Stimulated activated naive CD8-positive, alpha-beta T cell treated with anti-CD3 and anti-CD28 coated beads, Interleukin-15, amount 100 ng/mL, for 72 hours (primary cell): ENCODE measurements at places on chromosomes 7 and 10.

GRCh38 chr7:42460148-42460547 lies 223.1 kb upstream of the GLI3 start:
- no peak for DNase-seq

- DNase-seq: no peak
Measured at GRCh38 chr7:82434275-82435022, 9.1 kb downstream of the CACNA2D1 start.

GRCh38 chr7:28808796-28809533 lies 149.2 kb downstream of the TRIL start:
- no peak for DNase-seq

GRCh38 chr10:113061054-113061430 lies 111.0 kb downstream of the TCF7L2 start:
- DNase-seq: no peak

GRCh38 chr7:70098905-70099672 lies 500.8 kb downstream of the AUTS2 start:
- DNase-seq: no peak

DNA sequence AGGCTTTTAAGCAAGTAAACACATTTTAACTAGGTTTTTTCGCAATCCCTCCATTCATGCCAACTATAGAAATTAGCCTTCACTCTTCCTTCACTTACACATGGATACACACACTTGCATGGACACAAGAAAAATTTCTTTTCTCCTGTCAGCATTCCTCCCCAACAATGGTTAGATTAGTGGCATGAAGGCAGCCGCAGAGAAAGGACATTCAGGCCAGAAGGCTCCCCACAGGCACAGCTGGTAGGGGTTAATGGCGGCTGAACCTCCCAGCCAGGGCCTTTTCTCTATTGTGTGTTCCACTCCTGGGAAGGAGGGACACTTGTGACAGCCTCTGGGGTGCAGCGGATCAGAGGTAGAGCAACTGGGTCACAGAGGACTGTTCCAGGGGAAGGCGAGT lies 255.0 kb upstream of the SP8 start:
- no peak for DNase-seq

- DNase-seq: no peak
Measured at GRCh38 chr10:84054743-84055142, 84.6 kb upstream of the GHITM start.

DNA sequence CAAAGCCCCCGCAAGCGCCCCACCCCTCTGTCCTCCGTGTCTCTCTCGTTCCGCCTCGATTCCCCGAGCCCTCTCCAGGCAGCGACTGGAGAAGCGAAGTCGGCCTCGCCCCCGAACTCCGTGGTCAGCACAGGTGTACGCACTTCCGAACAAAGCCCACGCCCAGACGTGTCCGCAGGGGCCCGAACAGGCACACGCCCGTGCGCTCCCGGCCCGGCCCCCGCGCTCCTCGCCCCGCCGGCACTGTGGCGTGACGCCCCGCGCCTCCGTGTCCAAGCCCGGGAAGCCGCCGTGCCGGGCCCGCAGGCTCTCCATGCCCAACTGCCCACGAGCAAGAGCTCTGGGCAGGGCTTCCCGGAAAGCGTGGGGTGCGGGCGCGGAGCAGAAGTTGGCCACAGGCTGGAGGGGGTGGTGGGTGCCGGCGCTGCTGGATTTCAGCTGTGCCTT lies 662 bp downstream of the NRCAM start:
- no peak for DNase-seq

GRCh38 chr7:26311798-26312197 lies 20.1 kb downstream of the SNX10 start:
- no peak for DNase-seq

- DNase-seq: no peak
Measured at GRCh38 chr7:110835849-110836248, 255.1 kb upstream of the LRRN3 start.

DNA sequence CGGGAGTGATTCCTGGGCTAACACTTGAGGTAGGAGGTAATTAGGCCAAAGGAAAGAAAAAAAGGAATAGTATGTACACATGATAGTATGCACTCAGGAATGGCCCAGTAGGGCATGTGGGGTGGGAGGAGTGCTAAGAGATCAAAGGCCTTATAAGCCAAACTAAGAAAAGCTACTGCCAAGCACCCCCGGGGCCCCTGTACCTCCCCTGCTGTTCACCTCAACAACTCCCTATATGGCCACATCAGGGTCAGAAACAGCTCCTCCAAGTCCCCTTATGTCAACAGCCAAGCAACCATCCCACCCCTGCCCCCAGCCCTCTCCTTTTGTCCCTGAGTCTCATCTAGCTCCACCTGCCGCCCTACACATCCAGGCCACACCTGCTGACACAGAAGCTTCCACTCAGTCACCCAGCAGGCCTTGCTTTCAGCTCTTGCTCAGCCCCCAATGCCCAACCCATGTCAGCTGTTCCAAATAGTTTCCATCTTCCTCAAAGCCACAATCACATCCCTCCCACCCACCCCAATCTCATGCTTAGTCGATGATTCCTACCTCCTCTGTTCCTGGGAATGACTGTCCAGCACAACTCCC lies 80.2 kb downstream of the SORBS1 start:
- DNase-seq: no peak

- no peak for DNase-seq
Measured at GRCh38 chr10:31090894-31091607, 59.4 kb upstream of the ZNF438 start.

- DNase-seq: no peak
Measured at GRCh38 chr7:42164881-42165428, 72.1 kb downstream of the GLI3 start.

DNA sequence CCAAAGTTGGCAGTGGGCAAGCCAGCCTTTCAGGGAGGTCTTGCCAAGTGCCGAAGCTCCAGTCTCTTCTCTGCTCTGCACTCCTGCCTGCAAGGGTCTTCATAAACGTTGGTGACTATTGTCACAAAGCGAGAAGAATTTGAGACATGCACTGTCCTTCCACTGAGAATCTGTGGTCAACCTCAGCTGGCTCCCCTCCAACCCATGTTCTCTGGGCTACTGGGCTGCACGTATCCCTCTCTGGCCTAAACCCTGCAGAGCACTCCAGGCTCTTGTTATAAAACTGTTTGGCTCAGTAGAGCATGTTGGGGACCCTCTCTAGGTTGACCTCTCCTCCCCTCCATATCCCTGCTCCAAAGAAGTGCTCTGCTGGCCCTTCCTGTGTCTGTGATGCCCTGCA lies 260.4 kb upstream of the NFE2L3 start:
- DNase-seq: no peak

DNA sequence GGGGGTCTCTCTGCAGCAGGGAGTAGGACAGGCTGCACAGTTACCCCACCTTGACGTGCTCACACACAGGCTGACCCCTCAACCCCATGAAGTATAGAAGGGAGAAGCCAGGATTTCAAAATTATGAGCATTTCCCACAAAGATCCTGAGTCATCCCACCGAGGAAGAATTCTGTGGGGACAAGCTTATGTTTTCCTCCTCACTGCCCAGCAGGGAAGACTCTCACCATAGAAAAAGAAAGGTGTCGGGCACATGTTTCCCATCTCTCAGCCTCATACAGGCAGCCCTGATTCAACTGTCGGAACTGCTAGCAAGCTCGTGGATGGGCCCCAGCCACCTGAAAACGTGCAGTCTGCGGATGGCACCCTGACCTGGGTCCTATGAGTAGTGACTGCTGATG lies 499.7 kb upstream of the MKI67 start:
- DNase-seq: no peak

- DNase-seq: no peak
Measured at GRCh38 chr10:67971311-67971710, 86.9 kb downstream of the SIRT1 start.
